ENCODE measurements at places on chromosomes 2 and 18.

- H3K27ac ChIP-seq, result peak overlapping the region; percentile 91
- peak; percentile 39 for DNase-seq
- no peaks in the 10 kb centered on the region for H3K36me3 ChIP-seq
- peaks cover 11% of the 10 kb centered on the region for H3K4me1 ChIP-seq
- H3K27me3 ChIP-seq, result no peaks in the 10 kb centered on the region
- peak overlapping the region; percentile 82 for H3K4me3 ChIP-seq
Observed at GRCh38 chr2:224584111-224584784, 915 bp downstream of the CUL3 start.

DNA sequence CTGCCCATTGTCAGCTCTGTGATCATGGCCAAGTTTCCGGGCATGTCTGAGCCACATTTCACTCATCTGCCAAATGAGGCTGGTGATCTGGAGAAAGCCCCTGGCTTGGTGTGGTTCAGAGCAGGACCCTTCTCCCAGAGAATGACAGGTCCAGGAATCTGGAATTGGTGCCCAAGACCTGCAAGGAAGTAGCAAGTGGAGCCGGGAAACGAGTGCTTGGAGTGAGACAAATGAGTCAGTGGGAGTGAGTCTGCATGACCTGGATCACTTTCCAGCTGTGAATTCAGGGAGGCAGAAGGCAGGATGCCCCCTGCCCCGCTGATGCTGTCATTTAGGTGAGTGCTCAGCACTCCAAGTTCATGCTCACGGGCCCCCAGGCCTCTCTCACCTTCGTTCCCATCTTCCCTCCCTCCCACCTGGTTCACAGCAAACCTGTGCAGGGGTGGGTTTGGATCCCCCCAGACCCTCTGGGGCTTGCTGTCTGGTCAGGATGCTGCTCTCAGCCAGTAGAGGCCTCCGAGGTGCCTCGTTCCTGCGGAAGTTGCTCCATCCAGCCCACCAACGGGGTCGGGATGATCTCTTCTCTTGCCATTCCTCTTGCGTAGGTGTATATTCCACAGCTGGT lies 104.4 kb downstream of the INHBB start:
- no peak for DNase-seq
- H3K27me3 ChIP-seq, result no peaks in the 10 kb centered on the region
- H3K4me3 ChIP-seq, result no peak overlapping the region
- H3K4me1 ChIP-seq, result peaks cover 13% of the 10 kb centered on the region
- no peak overlapping the region for H3K27ac ChIP-seq

DNA sequence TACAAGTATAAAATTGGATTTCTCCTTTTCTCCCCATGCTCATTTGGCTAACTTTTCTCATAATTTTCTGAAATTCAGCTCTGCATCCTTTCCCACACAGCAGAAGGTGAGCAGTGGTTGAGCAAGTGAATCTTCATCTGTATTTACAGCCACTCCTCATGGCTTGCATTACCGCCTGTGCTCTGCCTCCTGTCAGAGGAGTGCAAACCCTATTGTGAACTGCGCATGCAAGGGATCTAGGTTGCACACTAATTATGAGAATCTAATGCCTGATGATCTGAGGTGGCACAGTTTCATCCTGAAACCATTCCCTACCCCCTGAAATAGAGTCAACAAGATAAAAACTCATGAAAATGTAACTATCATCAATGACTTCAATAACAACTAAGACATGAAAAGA lies 20.0 kb downstream of the ME2 start:
- H3K36me3 ChIP-seq, result peaks cover 46% of the 10 kb centered on the region
- H3K4me3 ChIP-seq, result no peak overlapping the region
- no peak overlapping the region for H3K27ac ChIP-seq
- no peak for DNase-seq
- H3K27me3 ChIP-seq, result no peaks in the 10 kb centered on the region

GRCh38 chr2:152098496-152099366 lies at the start of gene CACNB4:
TSS of gene CACNB4 (minus strand) at chr2:152099044.
- no peak within 1 kb of the TSS for H3K27ac ChIP-seq
- peak within 1 kb of the TSS; percentile 54 for H3K4me3 ChIP-seq
- H3K36me3 ChIP-seq, result no peaks in the 10 kb centered on the region
- H3K4me1 ChIP-seq, result peaks cover 18% of the 10 kb centered on the region
- H3K27me3 ChIP-seq, result peaks cover 34% of the 10 kb centered on the region

DNA sequence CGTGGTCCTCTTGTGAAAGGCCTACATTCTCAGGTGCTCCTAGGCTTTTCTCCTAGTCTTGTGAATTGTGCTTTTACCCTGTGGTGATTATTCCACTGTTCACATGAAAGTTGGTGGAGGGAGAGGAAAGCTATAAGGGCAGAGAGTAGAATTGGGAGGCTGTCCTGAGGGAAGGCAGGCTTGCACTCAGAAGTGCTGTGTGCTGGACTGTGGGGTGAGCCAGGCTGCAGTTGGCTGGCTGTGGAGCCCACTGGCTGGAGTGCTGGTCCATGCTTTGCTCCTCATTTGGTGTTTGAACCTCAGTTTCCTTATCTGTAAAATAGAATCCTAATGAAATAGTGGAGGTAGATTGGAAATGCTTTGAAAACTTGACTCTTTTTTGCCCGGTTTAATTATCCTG lies 21.3 kb downstream of the LIMS1 start:
- DNase-seq, result no peak
- H3K27ac ChIP-seq, result peak overlapping the region; percentile 46
- H3K4me1 ChIP-seq, result peaks cover 13% of the 10 kb centered on the region
- no peak overlapping the region for H3K4me3 ChIP-seq

GRCh38 chr2:85827879-85828569 lies 60.8 kb downstream of the ST3GAL5 start:
- no peak overlapping the region for H3K4me3 ChIP-seq
- no peaks in the 10 kb centered on the region for H3K36me3 ChIP-seq
- peaks cover 5% of the 10 kb centered on the region for H3K4me1 ChIP-seq

- no peak overlapping the region for H3K4me3 ChIP-seq
- no peaks in the 10 kb centered on the region for H3K27me3 ChIP-seq
- no peak overlapping the region for H3K27ac ChIP-seq
- H3K36me3 ChIP-seq, result peaks cover 2% of the 10 kb centered on the region
- no peaks in the 10 kb centered on the region for H3K4me1 ChIP-seq
- no peak for DNase-seq
Observed at GRCh38 chr2:58416696-58417095, 175.6 kb upstream of the FANCL start.

DNA sequence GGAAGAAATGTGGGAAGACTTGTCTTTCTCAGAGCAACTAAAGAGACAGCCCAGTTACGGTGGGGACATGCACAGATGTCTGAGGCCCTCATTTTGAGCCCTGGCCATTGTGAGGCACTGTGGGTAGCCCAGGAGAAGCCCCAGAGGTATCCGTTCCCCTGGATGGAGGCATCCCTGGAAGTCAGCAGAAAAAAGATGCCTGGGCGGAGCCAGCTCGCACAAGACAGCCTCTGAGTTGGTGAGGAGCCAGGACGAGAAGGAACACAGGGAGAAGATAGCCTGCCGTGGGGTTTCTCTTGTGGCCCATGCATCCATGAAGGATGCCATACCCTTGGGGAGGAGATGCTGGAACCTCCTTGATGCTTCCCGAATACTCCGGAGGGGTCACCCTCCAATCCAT lies 56.9 kb upstream of the SEMA4C start:
- peaks cover 41% of the 10 kb centered on the region for H3K27me3 ChIP-seq
- H3K4me1 ChIP-seq, result peaks cover 10% of the 10 kb centered on the region
- no peak overlapping the region for H3K4me3 ChIP-seq
- DNase-seq, result no peak

GRCh38 chr2:88832992-88833389 lies 141.5 kb downstream of the RPIA start:
- no peaks in the 10 kb centered on the region for H3K4me1 ChIP-seq
- no peak overlapping the region for H3K4me3 ChIP-seq
- no peaks in the 10 kb centered on the region for H3K36me3 ChIP-seq
- DNase-seq, result no peak
- peaks cover 16% of the 10 kb centered on the region for H3K27me3 ChIP-seq
- H3K27ac ChIP-seq, result no peak overlapping the region

- no peaks in the 10 kb centered on the region for H3K27me3 ChIP-seq
- DNase-seq, result no peak
- H3K36me3 ChIP-seq, result peaks cover 10% of the 10 kb centered on the region
- no peak overlapping the region for H3K27ac ChIP-seq
- H3K4me1 ChIP-seq, result no peaks in the 10 kb centered on the region
- no peak overlapping the region for H3K4me3 ChIP-seq
Observed at GRCh38 chr2:70440621-70441020, 113.0 kb downstream of the TGFA start.

GRCh38 chr2:201833781-201834180 lies 27.4 kb downstream of the CDK15 start:
- H3K4me3 ChIP-seq, result no peak overlapping the region
- no peaks in the 10 kb centered on the region for H3K4me1 ChIP-seq
- H3K27me3 ChIP-seq, result no peaks in the 10 kb centered on the region

DNA sequence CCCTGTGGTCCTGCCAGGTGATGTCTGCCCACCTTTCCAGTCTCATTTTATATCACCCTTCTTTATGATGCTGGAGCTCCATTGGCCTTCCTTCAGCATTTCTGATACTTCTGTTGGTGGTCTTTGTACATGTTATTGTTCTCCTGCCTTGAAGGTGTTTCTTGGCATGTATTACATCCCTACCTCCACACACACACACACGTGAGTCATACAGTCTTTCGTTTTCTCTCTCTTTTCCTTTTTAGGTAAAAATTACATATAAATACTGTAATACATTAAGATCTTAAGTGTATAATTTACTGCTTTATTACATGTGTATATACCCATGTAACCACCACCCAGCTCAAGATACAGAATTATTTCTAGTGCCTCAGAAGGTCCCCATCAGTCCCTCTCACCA lies 10.2 kb upstream of the ADGRF3 start:
- no peak overlapping the region for H3K4me3 ChIP-seq
- H3K27me3 ChIP-seq, result no peaks in the 10 kb centered on the region
- peak overlapping the region; percentile 56 for H3K27ac ChIP-seq
- no peak for DNase-seq
- peaks cover 57% of the 10 kb centered on the region for H3K4me1 ChIP-seq
- peaks cover 24% of the 10 kb centered on the region for H3K36me3 ChIP-seq

DNA sequence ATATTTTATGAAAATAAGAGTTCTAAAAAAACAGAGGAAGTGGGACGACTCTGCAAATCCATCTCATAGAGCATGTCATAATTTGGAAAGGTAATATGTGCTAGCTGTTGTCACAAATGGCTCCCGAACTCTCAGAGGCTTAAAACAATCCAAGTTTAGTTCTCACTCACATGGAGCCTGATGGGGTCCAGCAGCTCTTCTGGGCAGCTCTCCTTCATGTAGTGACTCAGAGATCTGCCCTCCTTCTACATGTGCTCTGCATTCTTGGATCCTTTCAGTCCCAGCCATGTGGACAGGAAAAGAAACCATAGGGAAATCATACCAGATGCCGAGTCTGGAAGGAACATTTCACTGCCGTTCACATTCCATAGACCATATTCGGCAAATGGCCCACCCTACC lies 180.1 kb upstream of the APCDD1 start:
- H3K27me3 ChIP-seq, result peaks cover 23% of the 10 kb centered on the region
- no peaks in the 10 kb centered on the region for H3K4me1 ChIP-seq
- no peak overlapping the region for H3K4me3 ChIP-seq
- H3K27ac ChIP-seq, result no peak overlapping the region

DNA sequence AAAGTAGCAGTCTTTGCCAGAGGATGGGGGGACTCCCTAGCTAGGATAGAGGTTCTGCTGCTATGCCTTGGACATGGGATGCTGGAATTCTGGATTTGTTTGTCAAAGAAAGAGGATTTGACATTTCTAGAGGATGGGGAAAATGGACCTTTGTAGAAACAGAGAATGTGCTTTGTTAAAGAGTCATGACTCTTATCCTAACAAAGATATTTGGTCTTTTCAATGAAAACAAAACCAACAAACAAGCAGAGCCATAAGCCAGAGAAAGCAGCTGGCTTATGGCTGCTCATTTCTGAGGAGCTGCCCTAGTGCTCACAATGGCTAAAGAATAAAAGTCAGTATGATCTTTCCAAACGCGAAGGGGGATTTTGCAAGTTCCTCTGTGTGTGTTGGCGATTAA lies 40.8 kb upstream of the MAPRE2 start:
- H3K4me3 ChIP-seq, result no peak overlapping the region
- H3K27ac ChIP-seq, result no peak overlapping the region
- no peak for DNase-seq
- peaks cover 20% of the 10 kb centered on the region for H3K27me3 ChIP-seq

DNA sequence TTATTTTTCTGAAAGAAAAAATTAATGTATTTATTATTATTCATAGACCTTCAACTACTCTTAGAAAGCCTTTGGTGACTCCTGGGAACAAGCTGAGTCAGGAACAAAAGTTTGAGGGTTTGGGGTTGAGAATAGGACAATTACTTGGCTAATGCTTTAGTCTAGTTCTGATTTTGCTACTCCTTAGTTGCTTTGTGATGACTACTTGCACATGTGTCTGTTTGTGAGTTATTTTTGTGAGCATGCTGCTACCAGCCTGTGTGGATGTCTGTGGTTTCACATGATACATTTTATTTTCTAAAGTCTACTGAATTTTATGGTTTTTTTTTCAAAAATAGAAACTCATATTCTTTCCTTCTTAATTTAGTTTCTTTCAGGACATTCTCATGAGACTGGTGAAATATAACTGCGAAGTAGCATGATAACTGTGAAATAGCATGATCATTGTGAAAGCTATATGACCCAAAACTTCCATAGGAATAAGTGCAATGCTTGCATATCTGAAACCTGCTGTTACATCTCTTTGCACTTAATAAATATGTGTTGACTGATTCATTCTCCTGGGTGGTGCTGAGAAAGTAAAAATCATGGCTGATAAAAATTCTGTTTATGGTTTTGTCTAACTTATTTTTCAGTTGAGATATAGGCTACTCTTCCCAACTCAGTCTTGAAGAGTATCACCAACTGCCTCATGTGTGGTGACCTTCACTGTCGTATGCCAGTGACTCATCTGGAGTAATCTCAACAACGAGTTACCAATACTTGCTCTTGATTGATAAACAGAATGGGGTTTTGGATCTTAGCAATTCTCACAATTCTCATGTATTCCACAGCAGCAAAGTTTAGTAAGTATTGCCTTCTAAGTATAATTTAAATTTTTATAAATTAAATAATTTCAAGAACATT lies 17.9 kb upstream of the IL18R1 start:
- H3K27me3 ChIP-seq, result no peaks in the 10 kb centered on the region
- DNase-seq, result no peak
- H3K4me3 ChIP-seq, result peak overlapping the region; percentile 58
- H3K4me1 ChIP-seq, result peaks cover 15% of the 10 kb centered on the region

- no peaks in the 10 kb centered on the region for H3K27me3 ChIP-seq
- no peak overlapping the region for H3K4me3 ChIP-seq
- peak overlapping the region; percentile 78 for H3K27ac ChIP-seq
- peaks cover 24% of the 10 kb centered on the region for H3K36me3 ChIP-seq
- DNase-seq, result no peak
Observed at GRCh38 chr2:159096901-159097300, 128.5 kb downstream of the TANC1 start.

DNA sequence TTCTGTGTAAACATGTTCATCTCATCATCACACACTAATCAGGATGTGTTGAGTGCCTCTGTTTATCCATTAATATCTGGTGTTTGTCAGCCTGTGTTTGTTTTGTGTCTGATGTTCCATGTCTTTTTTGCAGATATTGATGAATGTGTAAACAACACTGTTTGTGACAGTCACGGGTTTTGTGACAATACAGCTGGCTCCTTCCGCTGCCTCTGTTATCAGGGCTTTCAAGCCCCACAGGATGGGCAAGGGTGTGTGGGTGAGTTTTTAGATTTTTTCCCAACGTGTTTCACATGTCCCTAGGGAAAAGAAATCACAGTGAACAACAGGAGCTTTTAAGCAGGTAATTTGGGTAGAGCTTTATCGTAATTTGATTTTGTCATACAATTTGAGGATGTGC lies 133.7 kb upstream of the RASGRP3 start:
- H3K4me1 ChIP-seq, result peaks cover 6% of the 10 kb centered on the region
- no peaks in the 10 kb centered on the region for H3K27me3 ChIP-seq
- no peak overlapping the region for H3K27ac ChIP-seq
- no peak for DNase-seq
- no peak overlapping the region for H3K4me3 ChIP-seq
- peaks cover 39% of the 10 kb centered on the region for H3K36me3 ChIP-seq

Measured in MCF 10A (cell line).